NCI-H1417 treated with DMSO at 0.1 percent for 48 hours (cell line): ENCODE measurements at places on chromosomes 4 and X.

DNA sequence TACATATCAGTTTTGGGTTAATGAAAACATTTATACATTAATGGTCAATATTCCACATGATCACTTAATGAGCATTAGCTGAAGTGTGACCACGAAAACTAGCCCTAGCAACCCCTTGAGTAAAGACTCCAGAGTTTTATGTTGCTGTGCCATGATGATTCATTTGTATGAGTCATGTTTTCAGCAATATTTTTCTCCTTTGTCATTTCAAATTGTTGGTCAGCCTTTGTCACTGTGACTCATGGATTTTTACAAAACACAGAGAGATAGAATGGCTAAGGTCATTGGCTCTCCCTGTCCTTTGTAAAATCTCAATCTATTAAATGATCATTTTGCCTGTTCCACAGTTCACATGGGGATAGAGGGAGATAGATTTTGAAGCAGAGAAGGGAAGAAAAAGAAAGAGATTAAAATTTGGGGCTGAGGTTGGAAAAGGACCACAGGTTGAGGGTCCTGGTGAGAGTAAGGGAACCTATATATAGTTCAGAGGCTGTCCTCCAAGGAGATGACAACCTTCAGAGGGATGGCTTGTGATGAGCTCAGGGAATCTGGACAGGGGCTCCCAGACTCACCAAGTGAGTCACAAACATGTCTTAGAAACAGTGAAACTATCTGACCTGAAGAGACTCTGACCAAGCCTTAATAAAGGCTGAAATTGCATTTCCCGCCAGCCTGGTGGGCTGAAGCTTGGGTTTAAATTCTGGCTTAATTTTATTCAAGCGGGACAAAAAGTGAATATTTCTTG is 25.6 kb downstream of the NR0B1 start:
- DNase-seq: no peak

DNA sequence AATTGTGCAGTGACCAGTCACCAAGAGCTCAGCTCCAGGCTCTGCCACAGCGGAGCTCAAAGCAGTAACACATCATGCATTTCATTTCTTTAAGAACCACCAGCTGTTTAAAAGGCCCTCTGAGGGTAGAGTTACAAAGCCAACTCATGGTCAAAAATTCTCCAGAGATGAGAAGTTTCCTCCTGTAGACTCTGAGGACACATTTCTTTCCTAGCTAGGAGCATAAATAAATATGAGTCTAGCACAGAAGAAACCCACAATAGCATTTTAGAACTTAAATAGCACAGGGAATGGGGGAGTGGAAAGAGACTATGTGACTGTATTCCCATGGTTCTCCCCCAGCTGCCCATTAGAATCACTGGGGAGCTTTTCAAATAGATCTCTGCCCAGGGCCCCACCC is 6.5 kb upstream of the CRMP1 start:
- no peak for DNase-seq

GRCh38 chr4:128338634-128339355 is 51.2 kb upstream of the PGRMC2 start:
- DNase-seq: no peak

GRCh38 chr4:55730280-55730931 is 89.2 kb upstream of the EXOC1L start:
- DNase-seq: no peak

GRCh38 chr4:181684310-181684709 is 558.9 kb upstream of the TENM3 start:
- no peak for DNase-seq

- DNase-seq: no peak
Observed at GRCh38 chr4:54687887-54688841, 30.4 kb downstream of the KIT start.

GRCh38 chr4:47624031-47624441 is 139.0 kb downstream of the ATP10D start:
- no peak for DNase-seq
